ENCODE measurements at places on chromosomes 4 and X. TPM values are rescaled to one million over a fixed set of nuclear protein-coding genes. Genes with fewer than 3 reads are reported as not detected.

- DNase-seq = no peak
These were observed 41.1 kb downstream of the CASP6 start for GRCh38 chr4:109662116-109662515.

GRCh38 chrX:2767631-2768455, 16.0 kb downstream of the XG start:
- DNase-seq = no peak

F8 gene
- polyA plus RNA-seq = 15.6 TPM

RAB39B gene
- 3.0 TPM for polyA plus RNA-seq

- DNase-seq = no peak
These were observed 120.8 kb upstream of the PJA1 start for GRCh38 chrX:69285881-69286564.

DNA sequence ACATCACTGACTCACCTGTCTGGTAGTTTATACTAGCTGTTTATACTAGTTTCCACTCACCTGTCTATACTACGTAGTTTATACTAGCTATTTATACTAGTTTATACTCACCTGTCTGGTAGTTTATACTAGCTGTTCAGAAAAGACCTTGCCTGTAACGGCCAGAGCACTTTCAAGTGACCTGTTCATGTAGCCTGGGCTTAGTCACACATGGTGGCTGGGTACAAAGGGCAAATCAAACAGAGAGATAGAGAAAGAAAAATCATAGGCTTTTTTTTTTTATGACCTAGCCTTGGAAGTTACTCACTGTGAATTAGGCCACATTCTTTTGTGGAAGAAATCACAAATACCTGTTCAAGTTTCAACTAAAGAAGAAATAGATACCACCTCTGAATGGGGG, 30.7 kb upstream of the SPANXN4 start:
- no peak for DNase-seq

All from left renal pelvis (tissue), 4 donors.